Astrocyte of the spinal cord (primary cell): ENCODE measurements at places on chromosomes 4 and X.

DNA sequence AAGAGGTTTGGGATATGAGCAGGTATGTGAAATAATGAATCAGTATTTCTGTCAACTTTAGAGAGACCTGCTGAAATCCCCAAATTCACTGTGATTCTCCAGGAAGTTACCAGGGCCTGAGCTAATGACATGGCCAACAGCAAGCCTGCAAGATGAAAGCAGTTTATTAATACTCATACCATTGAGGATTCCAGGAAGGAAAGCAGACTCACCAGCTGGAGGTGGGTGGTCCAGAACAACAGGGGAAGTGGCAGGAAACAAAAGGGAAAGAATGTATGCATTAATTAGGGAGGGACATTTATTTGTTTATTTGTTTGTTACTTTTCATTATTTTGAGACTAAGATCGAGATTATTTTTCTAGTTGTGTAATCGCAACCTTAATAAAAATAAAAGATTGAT lies 196.6 kb upstream of the AGA start:
- no peak for DNase-seq

GRCh38 chr4:1715002-1715758 lies 3.1 kb upstream of the SLBP start:
- no peak for DNase-seq

- no peak for DNase-seq
Observed at GRCh38 chr4:8061573-8061972, 97.0 kb downstream of the ABLIM2 start.

DNA sequence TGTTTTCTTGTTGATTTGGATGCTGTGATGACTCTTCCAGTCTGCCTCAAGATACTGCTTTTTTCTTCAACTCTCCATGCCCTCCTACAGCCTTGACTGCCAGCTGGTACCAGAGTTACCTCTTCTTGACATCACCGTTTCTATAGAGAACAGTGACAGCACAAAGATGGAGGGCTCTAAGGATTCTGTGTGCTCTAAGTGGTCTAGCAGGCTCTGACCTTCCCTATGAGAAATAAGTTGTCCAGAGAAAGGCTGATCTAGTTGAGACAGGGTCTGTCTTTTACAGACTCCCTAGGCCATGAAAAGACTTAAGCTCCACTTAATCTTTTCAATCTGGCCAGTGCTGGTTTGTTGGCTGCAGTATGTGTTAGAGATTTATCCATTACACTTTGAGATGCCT lies at the start of gene AKAP4:
AKAP4 (minus strand) TSS at position 101 of the 400 bp plus-strand sequence. CDS start 118 bp downstream, outside the sequence.
- no peak for DNase-seq

DNA sequence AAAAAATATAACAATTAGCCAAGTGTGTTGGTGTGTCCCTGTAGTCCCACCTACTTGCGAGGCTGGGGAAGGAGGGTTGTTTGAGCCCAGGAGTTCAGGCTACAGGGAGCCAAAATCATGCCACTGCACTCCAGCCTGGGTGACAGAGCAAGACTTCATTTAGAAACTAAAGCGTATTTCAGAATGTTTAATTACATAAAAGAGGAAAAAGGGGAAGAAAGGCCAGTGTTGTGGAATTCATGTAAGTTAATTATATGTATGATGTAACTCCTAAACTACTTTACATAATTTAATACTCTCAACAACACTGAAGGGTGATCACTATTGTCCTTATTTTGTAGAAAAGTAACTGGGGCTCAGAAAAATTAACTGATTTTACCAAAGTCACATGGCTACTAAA lies 67.2 kb upstream of the HOPX start:
- DNase-seq: no peak

DNA sequence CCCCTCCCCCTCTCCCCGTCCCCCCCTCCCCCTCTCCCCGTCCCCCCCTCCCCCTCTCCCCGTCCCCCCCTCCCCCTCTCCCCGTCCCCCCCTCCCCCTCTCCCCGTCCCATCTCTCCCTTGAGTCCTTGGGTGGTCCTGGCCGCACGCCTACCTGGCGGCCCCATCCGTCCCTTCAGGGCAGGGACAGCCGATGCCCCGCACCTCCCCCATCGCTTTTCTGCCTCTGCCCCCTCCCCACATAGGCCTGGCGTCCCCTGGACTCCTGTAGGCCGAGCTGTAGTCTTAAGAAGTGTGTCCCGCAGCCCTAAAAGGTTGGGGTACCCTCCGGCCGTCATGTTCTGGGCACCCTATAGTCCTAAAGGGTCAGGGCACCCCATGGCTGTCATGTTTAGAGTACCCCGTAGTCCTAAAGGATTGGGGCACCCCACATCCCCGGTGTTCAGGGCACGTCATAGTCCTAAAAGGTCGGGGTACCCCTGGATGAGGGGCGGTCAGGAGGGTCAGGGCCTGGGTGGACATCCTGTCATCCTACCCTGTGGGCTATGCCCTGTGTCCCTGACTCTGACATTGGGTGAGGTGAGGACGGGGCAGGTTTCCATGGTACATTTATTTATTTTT lies 10.8 kb upstream of the GTPBP6 start:
- no peak for DNase-seq

GRCh38 chr4:172152284-172152683 lies 339.1 kb downstream of the GALNTL6 start:
- no peak for DNase-seq
